Stimulated activated CD8-positive, alpha-beta memory T cell treated with anti-CD3 and anti-CD28 coated beads, Interleukin-2, amount 100 ng/mL, for 1 hour (primary cell): ENCODE measurements at places on chromosomes 6 and 20.
A peak's percentile ranks its signal among the peaks of the same experiment; 100 is the strongest.

- no peak for DNase-seq
These were observed 15.6 kb downstream of the DDRGK1 start for GRCh38 chr20:3188823-3189413.

DNA sequence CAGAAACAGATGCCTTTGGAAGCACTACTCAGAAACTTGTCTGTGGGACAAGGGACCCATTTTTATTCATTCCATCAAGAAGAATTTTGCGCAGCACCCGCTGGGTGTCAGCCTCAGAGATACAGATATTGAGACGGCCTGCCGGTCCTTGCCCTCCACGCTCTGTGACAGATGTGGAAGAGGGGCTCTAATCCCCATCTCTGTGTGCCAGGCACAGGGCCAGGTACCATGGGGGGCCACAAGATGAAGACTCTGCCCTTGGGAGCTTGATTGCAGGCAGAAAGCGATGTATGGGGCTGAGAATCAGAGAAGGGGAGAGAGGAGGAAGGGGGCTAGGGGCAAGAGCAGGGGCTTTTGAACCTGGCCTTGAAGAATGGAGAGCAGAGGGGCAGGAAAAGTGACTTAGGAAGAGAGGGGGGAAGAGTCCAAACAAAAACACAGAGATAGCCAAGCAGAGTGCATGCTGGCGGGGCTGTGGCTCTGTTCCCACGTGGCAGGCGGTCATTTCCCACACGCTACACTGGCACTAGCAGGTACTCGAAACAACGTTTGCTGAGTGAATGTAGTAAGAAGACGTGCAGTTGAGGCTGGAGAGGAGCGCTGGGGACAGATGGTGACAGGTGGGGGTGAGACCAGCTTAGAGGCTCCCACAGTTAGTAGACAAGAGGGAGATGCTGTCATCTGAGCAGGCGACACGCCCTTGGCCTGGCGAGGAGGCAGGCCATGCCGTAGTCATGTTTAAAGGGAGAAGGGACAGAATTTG lies 170.3 kb upstream of the SNX9 start:
- DNase-seq = no peak

GRCh38 chr6:159979136-159979874 lies 10.4 kb downstream of the IGF2R start:
- peak; percentile 46 for DNase-seq

GRCh38 chr6:116545651-116546050 lies at the start of gene TRAPPC3L:
TRAPPC3L (minus strand) TSS chr6:116545684; CDS start chr6:116545514, 170 bp downstream.
- DNase-seq = no peak

DNA sequence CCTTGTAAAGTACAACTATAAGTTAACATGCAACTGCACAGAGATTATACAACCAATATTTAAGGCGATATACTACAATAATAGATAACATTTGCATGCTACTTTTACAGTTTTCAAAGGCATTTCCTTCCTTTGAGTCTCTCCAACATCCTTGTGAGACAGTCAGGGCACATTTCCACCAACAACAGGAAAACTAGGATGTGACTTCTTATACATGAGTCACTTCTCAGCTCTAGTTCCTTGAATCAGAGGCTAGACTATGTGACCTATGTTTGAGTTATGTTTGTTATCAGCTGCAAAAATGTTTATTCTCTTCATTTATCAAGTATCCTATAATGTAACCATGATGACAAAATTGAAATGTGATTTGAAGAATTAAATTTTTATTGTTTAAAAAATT lies 51.7 kb upstream of the TFAP2D start:
- DNase-seq = no peak

DNA sequence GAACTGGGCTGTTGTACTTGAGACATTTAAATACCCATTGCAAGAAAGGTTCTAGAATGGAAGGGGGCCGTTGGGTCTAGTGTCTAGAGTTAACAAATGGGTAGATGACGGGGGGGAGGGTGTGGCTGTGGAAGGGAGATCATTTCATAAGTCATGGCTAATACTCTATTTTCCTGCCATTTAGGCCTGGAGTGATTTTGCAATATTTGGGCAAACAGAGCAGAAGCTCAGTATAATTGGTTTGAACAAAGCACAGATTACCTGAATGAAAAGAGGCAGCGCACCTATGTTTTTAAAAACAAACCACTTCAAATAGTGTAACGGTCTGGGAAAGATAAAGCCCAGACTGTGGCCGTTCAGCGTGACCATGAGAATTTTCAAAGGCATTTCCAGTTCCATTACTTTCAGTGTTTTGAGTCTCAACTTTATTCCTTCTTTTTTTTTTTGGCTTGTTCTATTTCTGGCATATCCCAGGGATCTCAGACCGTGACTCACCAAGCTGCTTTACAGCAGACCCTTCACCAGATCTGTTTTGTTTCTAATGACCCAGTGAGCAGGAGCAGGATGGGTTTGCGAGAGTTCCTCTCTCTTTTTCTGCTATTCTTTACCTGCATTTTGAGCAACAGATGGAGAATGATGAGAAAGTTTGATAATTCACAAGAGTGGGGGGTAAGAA lies 73.7 kb downstream of the LYRM2 start:
- no peak for DNase-seq

DNA sequence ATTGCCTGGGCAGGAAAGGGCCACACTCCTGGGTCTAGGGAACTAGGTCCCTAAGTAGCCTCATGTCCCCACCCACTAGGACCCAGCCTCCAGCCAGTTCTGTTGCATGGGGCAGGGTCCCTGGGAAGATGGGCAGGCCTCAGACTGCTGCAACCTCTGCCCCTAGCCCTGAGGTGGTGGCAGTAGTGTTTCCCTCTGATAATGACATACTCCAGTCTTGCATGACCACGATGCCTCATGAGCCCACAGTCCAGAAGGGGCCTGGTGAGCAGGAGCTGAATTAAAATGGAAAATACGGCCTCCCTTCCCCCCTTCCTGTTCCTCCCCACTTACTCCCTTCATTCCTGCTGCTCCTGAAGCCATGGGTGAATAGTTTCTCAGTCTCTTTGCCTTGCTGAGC lies 36.0 kb upstream of the SCRT2 start:
- no peak for DNase-seq

GRCh38 chr6:108465098-108465495 lies 95.6 kb upstream of the FOXO3 start:
- no peak for DNase-seq

GRCh38 chr20:16284385-16285100 lies 288.7 kb downstream of the KIF16B start:
- DNase-seq = no peak

DNA sequence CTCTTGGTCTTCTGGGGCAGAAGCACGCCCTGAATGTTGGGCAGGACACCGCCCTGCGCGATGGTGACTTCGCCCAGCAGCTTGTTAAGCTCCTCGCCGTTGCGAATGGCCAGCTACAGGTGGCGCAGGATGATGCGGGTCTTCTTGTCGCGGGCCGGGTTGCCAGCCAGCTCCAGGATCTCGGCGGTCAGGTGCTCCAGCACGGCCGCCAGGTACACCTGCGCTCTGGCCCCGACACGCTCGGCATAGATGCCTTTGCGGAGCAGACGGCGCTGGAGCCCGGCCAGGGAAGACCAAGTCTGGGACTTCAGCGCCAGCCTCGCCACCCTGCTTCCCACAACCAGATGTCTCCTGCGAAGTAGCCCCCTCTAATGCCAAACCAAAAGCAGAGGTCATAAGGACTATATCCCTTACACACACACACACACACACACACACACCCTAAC lies 8.0 kb upstream of the SLC17A3 start:
- DNase-seq = no peak

DNA sequence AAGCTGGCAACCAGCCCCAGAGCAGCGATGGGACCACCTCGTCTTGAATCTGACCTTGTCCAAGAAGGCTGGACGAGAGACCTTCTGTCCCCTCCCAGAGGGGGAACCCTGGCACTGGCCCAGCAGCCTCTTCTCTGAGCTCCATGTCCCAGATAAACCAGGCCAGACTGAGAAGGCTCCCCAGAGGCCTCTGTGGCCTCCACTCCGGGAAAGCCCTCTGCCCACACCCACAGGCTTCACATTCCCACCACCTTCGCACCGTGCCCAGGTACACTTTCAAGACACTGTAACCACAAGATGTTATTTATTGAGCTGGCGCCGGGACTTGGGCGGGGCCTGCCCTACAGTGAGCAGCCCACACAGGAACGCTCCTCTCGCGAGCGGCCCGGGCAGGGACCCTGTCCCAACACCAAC lies 33.2 kb downstream of the ADA start:
- DNase-seq = no peak

GRCh38 chr6:136290410-136291010 lies 864 bp upstream of the BCLAF1 start:
- DNase-seq = peak; percentile 58

- no peak for DNase-seq
These were observed 21.6 kb upstream of the TOP1 start for GRCh38 chr20:41006936-41007474.

- no peak for DNase-seq
These were observed 52.4 kb upstream of the LYRM2 start for GRCh38 chr6:89690944-89691324.

GRCh38 chr6:155117256-155117655 lies 122.1 kb downstream of the TIAM2 start:
- DNase-seq = no peak
